DND-41 (cell line): ENCODE measurements at places on chromosomes 1 and 21.

- no peak for DNase-seq
These were observed 25.7 kb downstream of the TENT5C start for GRCh38 chr1:117631359-117632160.

- DNase-seq: no peak
These were observed 74.9 kb downstream of the PIK3CD start for GRCh38 chr1:9726406-9726805.

- no peak for DNase-seq
These were observed 66.1 kb downstream of the FASLG start for GRCh38 chr1:172724765-172725613.

- no peak for DNase-seq
These were observed 9.6 kb downstream of the TRABD2B start for GRCh38 chr1:47987601-47988000.

DNA sequence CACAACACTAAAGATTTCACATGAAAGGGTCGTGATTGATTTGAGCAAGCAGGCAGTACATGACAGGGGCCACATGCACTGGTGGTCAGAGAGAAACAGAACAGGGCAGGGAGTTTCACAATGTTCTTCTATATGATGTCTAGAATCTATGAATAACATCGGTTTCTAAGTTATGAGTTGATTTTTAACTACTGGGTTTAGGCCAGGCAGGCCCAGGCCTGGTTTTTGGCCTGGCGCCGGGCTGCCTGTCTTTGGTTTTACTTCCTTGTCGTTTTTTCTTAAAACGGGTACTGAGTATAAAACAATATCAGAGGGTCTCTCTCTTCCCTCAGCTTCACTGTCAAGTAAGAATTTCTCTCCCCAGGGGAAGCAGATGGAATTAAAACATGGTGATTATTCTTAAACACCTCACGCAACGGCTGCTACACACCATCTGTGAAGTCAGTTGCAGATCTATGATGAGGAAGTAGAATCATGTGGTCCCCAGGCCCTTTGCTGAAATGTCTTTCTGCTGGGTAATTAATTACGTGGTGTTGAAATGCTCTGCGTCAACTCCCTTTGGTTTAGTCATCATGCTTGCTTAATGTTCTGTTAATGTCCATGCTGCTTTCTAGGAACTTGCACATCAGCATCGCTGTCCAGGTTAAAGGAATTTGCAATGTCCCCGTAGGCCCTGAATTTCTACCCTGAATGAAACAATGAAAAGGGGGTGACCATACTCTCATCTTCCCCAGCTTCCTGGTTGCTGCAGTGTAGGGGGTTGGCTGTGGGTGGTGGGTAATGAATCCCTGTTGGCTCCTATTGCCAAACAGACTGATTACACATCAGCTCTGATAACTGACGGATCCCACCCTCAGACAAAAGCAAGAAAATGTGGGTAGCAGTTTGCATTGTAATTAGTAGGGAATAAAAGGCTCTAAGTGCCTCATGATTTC, 70.3 kb downstream of the SERINC2 start:
- DNase-seq: no peak
